ENCODE measurements at places on chromosomes 12 and 14. TPM values are rescaled to one million over a fixed set of nuclear protein-coding genes. Genes with fewer than 3 reads are reported as not detected.

The TDRD9 gene
- total RNA-seq = 1.0 TPM

The FAM181A gene
- not detected for total RNA-seq

The RGS6 gene
- total RNA-seq = 1.1 TPM

The GPR68 gene
- 1.1 TPM for total RNA-seq

The MYO1A gene
- total RNA-seq = 0.64 TPM

The TAS2R30 gene
- 5.0 TPM for total RNA-seq

The KRT71 gene
- 85.9 TPM for total RNA-seq

The CRACR2A gene
- 18.2 TPM for total RNA-seq

The PLA2G1B gene
- not detected for total RNA-seq

The C12orf60 gene
- total RNA-seq = not detected

The TXNRD1 gene
- total RNA-seq = 52.1 TPM

The LPAR5 gene
- total RNA-seq = 15.0 TPM

The EPYC gene
- total RNA-seq = not detected

DNA sequence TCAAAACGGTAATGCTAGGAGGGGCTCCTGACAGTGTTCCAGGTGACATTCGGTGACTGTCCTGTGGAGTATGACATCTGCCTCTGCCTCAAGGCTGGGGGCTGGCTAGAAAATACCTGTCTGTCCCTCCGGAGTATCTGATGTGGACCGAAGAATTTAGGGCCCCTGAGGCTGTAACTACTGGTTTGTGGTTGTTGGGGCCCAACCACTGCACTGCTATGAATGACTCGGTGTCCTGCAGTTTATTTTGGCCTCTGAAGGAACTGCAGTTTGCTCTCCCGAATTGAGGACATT, 198.9 kb upstream of the CAND1 start:
- H3K36me3 ChIP-seq = no peaks in the 10 kb centered on the region
- no peak for DNase-seq
- H3K27me3 ChIP-seq = peaks cover 9% of the 10 kb centered on the region
- no peak overlapping the region for H3K27ac ChIP-seq

DNA sequence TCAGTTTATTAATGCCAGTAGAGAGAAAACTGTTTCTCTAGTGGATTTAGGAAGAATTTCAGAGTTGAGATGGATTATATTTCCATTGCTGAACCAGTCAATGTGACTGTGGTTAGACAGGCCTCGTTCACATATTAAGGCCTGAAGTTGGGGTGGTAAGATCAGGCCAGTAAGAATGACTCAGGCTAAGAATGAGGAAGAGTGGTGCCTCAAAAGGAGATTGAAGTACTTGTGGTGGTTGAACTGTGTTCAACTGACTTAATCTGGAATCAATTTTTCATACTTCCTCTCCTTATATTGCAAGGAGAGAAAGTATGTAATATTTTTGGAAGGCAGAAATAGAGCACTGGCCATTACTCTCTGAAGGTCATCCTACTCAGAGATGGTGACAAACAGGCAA, 37.8 kb upstream of the ATF7IP start:
- H3K36me3 ChIP-seq = no peaks in the 10 kb centered on the region
- no peak overlapping the region for H3K27ac ChIP-seq
- H3K4me1 ChIP-seq = no peaks in the 10 kb centered on the region
- no peaks in the 10 kb centered on the region for H3K27me3 ChIP-seq
- H3K4me3 ChIP-seq = no peak overlapping the region

DNA sequence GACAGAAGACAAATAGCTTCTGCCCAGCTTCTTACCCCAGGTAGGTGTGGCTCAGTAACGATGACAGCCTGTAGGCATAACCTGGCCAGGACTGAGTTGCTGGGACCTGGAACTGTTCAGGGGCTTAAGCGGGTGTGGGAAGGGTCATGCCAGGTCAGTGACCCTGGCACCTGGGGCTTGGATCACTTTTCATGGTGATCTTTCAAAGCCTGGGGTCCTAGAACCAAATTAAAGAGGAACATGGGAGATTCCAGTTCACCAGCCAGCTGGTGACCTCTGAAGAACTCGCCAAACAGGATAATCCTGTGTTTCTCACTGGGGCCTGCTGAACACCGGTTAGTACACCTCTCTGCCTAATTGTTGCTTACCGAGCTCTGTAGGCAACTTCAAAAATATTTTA, 102.6 kb upstream of the LMNTD1 start:
- H3K27me3 ChIP-seq = no peaks in the 10 kb centered on the region
- peaks cover 16% of the 10 kb centered on the region for H3K4me1 ChIP-seq
- no peak for DNase-seq
- H3K4me3 ChIP-seq = no peak overlapping the region

- H3K4me3 ChIP-seq = no peak overlapping the region
- no peaks in the 10 kb centered on the region for H3K27me3 ChIP-seq
- no peaks in the 10 kb centered on the region for H3K4me1 ChIP-seq
- H3K27ac ChIP-seq = no peak overlapping the region
- H3K36me3 ChIP-seq = no peaks in the 10 kb centered on the region
- DNase-seq = no peak
Measured at GRCh38 chr12:3741882-3742672, 10.8 kb downstream of the CRACR2A start.

DNA sequence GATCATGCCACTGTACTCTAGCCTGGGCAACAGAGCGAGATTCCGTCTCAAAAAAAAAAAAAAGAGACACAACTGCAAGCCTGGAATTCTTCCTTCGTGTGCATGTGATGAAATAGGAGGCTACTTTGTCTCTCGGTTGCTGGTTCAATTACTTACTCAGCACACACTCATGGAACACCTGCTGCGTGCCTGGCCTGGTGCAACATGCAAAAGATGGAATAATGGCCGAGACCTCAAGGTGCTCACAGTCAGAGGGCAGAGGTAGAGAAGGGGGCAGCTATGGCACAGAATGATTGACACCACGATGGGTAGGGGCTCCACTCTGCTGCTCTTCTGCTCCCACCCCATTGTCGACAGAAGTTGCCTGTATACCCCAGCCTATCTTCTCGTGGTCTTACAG, 112.3 kb downstream of the SLC15A4 start:
- DNase-seq = no peak
- no peaks in the 10 kb centered on the region for H3K36me3 ChIP-seq
- H3K4me3 ChIP-seq = no peak overlapping the region
- H3K4me1 ChIP-seq = no peaks in the 10 kb centered on the region
- no peaks in the 10 kb centered on the region for H3K27me3 ChIP-seq

DNA sequence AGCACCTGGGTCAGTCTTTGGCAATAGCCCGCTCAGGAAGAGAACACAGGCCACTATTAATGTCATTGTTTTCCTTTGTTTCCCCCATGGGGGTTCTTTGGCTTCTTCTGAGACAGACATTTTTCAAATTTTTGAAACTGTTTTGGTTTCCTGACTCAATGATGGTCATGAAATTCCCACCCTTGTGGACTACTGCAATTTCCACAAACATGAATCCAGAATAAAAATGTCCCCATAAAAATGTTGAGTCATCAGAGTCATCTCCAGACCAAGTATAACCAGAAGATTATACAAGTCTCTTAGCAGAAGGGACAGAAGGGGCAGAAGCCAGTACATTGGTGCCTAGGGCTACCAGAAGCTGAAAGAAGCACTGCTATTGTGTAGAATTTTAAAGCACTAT, 29.1 kb downstream of the SLCO1A2 start:
- no peak overlapping the region for H3K4me3 ChIP-seq
- no peak overlapping the region for H3K27ac ChIP-seq
- no peak for DNase-seq
- no peaks in the 10 kb centered on the region for H3K4me1 ChIP-seq

GRCh38 chr14:87199381-87199780, 793.6 kb downstream of the GALC start:
- H3K27ac ChIP-seq = no peak overlapping the region
- no peak overlapping the region for H3K4me3 ChIP-seq
- H3K27me3 ChIP-seq = no peaks in the 10 kb centered on the region
- H3K36me3 ChIP-seq = no peaks in the 10 kb centered on the region
- no peak for DNase-seq
- H3K4me1 ChIP-seq = no peaks in the 10 kb centered on the region

GRCh38 chr14:49641697-49642129, 6.7 kb upstream of the DNAAF2 start:
- peaks cover 11% of the 10 kb centered on the region for H3K4me1 ChIP-seq
- no peak overlapping the region for H3K4me3 ChIP-seq
- DNase-seq = no peak
- no peaks in the 10 kb centered on the region for H3K36me3 ChIP-seq
- H3K27ac ChIP-seq = no peak overlapping the region

DNA sequence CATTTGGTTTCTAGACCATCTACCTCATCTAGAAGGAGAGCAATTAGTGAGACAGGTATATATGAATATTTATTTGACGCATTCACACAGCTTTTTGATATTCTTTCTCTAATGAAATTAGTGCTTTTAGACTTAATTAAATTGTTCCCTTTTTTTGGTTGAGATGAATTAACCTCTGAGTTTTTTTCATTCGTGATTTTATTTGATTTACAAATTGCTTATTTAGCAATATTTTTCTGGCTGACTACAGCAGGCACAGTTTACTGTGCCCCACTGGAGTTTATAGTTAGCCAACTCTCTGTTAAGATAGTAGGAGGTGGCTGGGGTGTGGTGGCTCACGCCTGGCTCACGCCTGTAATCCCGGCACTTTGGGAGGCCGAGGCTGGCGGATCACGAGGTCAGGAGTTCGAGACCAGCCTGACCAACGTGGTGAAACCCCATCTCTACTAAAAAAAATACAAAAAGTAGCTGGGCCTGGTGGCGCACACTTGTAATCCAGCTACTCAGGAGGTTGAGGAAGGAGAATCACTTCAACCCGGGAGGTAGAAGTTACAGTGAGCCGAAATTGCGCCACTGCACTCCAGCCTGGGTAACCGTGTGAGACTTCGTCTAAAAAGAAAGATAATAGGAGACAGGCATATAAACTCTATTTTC, 16.7 kb downstream of the MDM2 start:
- no peaks in the 10 kb centered on the region for H3K4me1 ChIP-seq
- H3K4me3 ChIP-seq = no peak overlapping the region
- DNase-seq = no peak
- no peak overlapping the region for H3K27ac ChIP-seq
- H3K36me3 ChIP-seq = peaks cover 82% of the 10 kb centered on the region

DNA sequence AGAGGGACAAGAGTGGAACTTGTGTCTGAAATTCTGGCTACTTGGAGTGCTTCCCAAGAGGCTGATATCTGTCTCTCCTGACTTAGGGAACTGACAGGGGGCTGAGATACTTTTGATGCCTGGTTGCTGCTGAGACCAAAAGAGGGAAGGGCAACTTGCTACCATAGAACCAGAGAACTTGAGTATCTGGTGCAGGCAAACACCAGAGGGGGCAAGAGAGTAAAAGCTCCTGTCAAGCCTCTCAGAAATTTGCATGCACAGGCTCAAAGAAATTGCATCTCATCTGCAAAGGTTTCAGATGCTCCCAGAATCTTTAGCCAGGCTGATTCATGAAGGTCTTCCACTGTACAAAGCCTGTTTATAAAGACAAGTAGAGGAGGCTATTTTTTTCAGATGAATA, 391.3 kb upstream of the FOXG1 start:
- no peaks in the 10 kb centered on the region for H3K36me3 ChIP-seq
- no peaks in the 10 kb centered on the region for H3K27me3 ChIP-seq
- no peaks in the 10 kb centered on the region for H3K4me1 ChIP-seq

DNA sequence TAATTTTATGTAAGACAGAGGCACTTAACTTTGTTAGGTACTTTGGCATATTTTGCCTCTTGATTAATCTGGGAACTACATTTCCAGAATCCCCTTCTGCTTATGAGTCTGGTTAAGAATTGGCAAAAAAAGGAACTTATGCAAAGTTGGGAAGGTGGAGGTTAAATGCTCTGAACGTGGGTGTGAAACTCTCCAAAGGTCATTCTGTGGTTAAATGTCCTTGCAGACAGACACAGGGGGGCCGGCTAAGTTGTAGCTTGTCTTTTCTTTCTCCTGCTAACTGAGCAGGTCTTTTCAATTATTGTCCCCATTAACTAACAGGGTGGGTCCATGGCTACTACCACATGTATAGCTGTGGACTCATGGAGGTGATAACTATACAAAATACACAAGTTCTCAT, 248.6 kb upstream of the NOVA1 start:
- H3K4me1 ChIP-seq = no peaks in the 10 kb centered on the region
- H3K36me3 ChIP-seq = no peaks in the 10 kb centered on the region
- H3K4me3 ChIP-seq = no peak overlapping the region
- H3K27me3 ChIP-seq = no peaks in the 10 kb centered on the region
- no peak for DNase-seq

- H3K4me1 ChIP-seq = no peaks in the 10 kb centered on the region
- no peak for DNase-seq
- no peak overlapping the region for H3K27ac ChIP-seq
- no peaks in the 10 kb centered on the region for H3K36me3 ChIP-seq
Measured at GRCh38 chr14:83757916-83758315, 1772.0 kb upstream of the FLRT2 start.

DNA sequence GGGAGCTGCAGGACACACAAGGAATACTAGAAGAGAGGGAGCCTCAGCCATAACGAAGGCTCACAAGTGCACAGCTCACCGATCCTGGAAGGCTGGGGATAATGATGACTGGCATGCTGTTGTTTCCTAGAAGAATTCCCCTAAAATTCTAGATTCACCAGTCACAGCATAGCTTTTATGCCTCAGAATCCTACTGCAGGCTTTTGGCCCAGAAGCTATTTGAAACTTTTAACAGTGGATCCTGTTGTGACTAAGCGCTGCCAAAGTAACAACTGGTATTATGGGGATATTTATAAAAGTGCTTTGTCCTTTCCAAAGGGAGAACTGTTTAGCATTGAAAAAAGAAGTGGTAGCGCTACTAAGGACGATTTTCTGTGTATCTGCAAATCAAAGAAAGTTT, 214.1 kb upstream of the PELI2 start:
- H3K27ac ChIP-seq = no peak overlapping the region
- no peaks in the 10 kb centered on the region for H3K4me1 ChIP-seq
- no peak overlapping the region for H3K4me3 ChIP-seq
- no peaks in the 10 kb centered on the region for H3K27me3 ChIP-seq

DNA sequence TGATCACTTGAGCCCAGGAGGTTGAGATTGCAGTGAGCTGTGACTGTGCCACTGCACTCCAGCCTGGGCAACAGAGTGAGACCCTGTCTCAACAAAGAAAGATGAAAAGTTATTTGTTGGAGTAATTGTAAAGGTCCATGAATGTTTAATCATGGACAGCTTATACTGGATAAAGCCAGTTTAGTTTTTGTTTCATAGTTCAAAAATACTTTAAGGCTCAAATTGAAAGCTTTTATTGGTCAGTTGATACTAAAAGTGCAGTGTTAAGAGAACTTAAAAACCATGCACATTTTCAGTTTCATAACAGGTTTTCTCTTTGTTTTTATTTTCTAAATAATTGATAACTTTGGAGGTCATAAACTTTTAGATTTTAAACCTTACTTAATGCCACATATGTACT, 108.4 kb downstream of the MON2 start:
- no peaks in the 10 kb centered on the region for H3K27me3 ChIP-seq
- peaks cover 24% of the 10 kb centered on the region for H3K36me3 ChIP-seq
- H3K27ac ChIP-seq = no peak overlapping the region
- no peak overlapping the region for H3K4me3 ChIP-seq
- no peaks in the 10 kb centered on the region for H3K4me1 ChIP-seq
- DNase-seq = no peak
